ENCODE measurements at places on chromosomes 5 and 9.

DNA sequence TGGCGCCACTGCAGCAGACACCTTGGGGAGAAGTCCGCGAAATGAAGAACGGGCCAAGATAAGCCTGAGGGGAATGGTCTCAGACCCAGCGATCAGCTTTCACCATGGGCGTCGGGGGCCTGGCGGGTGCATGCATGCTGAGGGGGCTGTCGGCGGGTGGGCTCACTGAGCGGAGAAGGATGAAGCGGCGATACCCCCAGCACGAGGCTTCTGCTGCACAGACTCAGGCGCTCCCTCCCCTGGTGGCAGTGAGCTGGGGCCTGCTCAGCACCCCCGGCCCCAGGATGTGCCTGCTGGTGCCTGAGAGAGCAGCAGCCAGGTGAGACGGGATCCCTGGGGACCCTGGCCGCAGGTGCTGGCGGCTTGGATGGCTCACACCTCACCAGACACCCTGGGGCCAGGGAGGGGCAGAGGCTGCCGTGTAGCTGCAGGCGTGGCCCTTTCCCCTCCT, 31.2 kb downstream of the CEP72 start:
- H3K27ac ChIP-seq: no peak overlapping the region
- no peaks in the 10 kb centered on the region for H3K4me1 ChIP-seq
- no peaks in the 10 kb centered on the region for H3K27me3 ChIP-seq
- no peak overlapping the region for H3K4me3 ChIP-seq
- peaks cover 20% of the 10 kb centered on the region for H3K36me3 ChIP-seq

DNA sequence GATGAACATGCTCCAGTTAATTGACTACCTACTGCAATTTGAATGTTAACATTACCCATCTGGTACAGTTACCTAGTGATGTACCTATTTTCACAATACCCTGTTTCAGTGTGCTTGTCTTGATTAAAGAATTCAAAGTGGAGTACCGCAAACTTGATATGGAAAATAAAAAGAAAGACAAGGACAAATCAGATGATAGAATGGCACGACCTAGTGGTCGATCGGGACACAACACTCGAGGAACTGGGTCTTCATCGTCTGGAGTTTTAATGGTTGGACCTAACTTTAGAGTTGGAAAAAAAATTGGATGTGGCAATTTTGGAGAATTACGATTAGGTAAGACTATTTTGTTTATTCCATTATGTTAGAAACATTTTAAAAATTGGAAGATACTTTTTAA, 33.5 kb downstream of the CSNK1G3 start:
- no peak overlapping the region for H3K4me3 ChIP-seq
- H3K4me1 ChIP-seq: peaks cover 6% of the 10 kb centered on the region
- no peaks in the 10 kb centered on the region for H3K36me3 ChIP-seq
- H3K27ac ChIP-seq: no peak overlapping the region
- H3K27me3 ChIP-seq: no peaks in the 10 kb centered on the region

DNA sequence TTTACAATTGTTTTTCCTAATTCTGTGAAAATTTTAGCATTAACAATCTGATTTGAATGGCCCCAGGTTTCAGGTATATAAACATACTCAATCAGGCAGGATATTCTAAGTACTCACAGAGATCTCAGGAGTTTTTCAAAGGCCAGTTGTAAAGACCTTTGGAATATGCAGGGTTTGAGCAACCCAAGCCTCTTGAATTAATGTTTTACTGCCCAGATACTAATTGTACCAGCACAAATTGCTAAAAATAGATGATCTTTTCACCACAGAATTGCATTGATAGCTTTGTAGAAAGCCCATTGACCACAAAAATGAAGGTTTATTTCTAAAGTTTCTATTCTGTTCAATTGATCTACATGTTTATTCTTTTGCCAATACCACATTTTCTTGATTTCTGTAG, 186.5 kb downstream of the OSTF1 start:
- H3K4me1 ChIP-seq: no peaks in the 10 kb centered on the region
- no peak for DNase-seq
- no peaks in the 10 kb centered on the region for H3K27me3 ChIP-seq
- no peak overlapping the region for H3K27ac ChIP-seq
- H3K36me3 ChIP-seq: no peaks in the 10 kb centered on the region

GRCh38 chr5:88536146-88536545, 267.5 kb upstream of the TMEM161B start:
- no peaks in the 10 kb centered on the region for H3K4me1 ChIP-seq
- H3K4me3 ChIP-seq: no peak overlapping the region
- H3K27me3 ChIP-seq: peaks cover 3% of the 10 kb centered on the region
- no peak for DNase-seq
- no peaks in the 10 kb centered on the region for H3K36me3 ChIP-seq
- no peak overlapping the region for H3K27ac ChIP-seq

GRCh38 chr9:1018121-1018520, 32.0 kb upstream of the DMRT2 start:
- no peaks in the 10 kb centered on the region for H3K36me3 ChIP-seq
- H3K4me1 ChIP-seq: no peaks in the 10 kb centered on the region
- H3K27me3 ChIP-seq: no peaks in the 10 kb centered on the region
- H3K27ac ChIP-seq: no peak overlapping the region

Measured in psoas muscle (tissue), 8 donors.